ENCODE measurements at places on chromosomes 12 and 14. TPM values are rescaled to one million over a fixed set of nuclear protein-coding genes. Genes with fewer than 3 reads are reported as not detected.
A peak's percentile ranks its signal among the peaks of the same experiment; 100 is the strongest.

AKAP6 gene
- 35.3 TPM for total RNA-seq

KRT77 gene
- not detected for total RNA-seq

- peaks cover 3% of the 10 kb centered on the region for H3K4me1 ChIP-seq
- no peak for DNase-seq
- H3K27me3 ChIP-seq = no peaks in the 10 kb centered on the region
- no peaks in the 10 kb centered on the region for H3K36me3 ChIP-seq
Measured at GRCh38 chr12:92912052-92912451, 17.0 kb downstream of the EEA1 start.

- H3K36me3 ChIP-seq = no peaks in the 10 kb centered on the region
- peak overlapping the region; percentile 6 for H3K27ac ChIP-seq
- peaks cover 61% of the 10 kb centered on the region for H3K4me1 ChIP-seq
- no peak for DNase-seq
- peak overlapping the region; percentile 90 for H3K4me3 ChIP-seq
- H3K27me3 ChIP-seq = no peaks in the 10 kb centered on the region
Measured at GRCh38 chr14:50529288-50530179, 2.8 kb downstream of the MAP4K5 start.

GRCh38 chr12:98530068-98530467 lies 14.7 kb downstream of the TMPO start:
- H3K4me3 ChIP-seq = no peak overlapping the region
- no peaks in the 10 kb centered on the region for H3K4me1 ChIP-seq
- no peak for DNase-seq
- H3K27me3 ChIP-seq = no peaks in the 10 kb centered on the region

DNA sequence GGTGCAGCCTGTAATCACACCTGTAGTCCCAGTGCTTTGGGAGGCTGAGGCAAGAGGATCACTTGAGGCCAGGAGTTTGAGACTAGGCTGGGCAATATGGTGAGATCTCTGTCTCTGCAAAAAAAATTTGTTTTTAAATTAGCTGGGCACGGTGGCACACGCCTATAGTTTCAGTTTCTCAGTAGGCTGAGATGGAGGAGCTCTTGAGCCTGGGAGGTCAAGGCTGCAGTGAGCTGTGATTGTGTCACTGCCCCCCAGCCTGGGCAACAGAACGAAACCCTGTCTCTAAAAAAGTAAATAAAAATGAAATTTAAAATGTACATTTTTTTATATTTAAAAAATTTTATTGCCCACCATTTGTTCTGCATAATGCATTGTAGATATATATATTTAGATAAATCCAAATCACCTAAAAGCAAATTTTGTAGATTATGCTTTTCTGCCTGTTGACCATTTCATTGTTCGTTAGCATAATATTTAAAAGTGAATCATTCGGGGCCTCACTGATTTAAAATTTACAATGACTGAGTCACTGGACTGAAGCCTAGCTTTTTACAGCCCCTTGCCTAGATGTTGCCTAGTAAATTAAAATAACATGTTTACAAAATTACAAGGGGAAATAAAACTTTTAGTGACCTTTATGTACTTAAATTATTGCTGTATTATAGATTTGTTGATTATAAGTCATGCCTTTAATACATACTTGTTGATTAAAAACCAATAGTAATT lies 87.9 kb downstream of the USP15 start:
- H3K36me3 ChIP-seq = peaks cover 17% of the 10 kb centered on the region
- no peak for DNase-seq
- no peaks in the 10 kb centered on the region for H3K4me1 ChIP-seq
- no peaks in the 10 kb centered on the region for H3K27me3 ChIP-seq
